ENCODE measurements at places on chromosomes 5 and 9. TPM values are rescaled to one million over a fixed set of nuclear protein-coding genes. Genes with fewer than 3 reads are reported as not detected.

CERCAM gene
- not detected for polyA plus RNA-seq

ZFR gene
- polyA plus RNA-seq, result 79.2 TPM

- DNase-seq, result no peak
- H3K4me3 ChIP-seq, result no peak overlapping the region
- H3K27ac ChIP-seq, result no peak overlapping the region
- H3K36me3 ChIP-seq, result no peaks in the 10 kb centered on the region
Measured at GRCh38 chr5:140358738-140359310, 1.2 kb upstream of the SLC4A9 start.

DNA sequence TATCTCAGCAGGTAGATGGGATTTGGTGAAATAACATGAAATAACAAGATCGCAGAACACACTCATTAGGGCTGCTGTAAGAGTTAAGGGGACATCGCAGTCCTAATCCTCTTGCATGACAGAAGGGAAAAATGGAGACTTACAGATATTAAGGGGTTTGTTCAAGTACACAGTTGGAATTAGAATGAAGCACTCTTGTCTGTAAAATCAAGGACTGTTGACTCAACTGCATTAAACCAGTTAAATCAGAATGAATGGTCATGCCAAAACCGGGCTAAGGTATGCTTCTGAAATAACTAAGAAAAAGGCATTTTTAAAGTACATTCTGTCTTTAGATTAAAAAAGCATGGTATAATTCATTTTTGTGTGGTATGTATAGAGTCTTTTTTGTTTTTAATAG, 95.9 kb downstream of the FBXL7 start:
- H3K36me3 ChIP-seq, result no peaks in the 10 kb centered on the region
- H3K27me3 ChIP-seq, result no peaks in the 10 kb centered on the region
- H3K4me3 ChIP-seq, result no peak overlapping the region
- no peak overlapping the region for H3K27ac ChIP-seq
- no peaks in the 10 kb centered on the region for H3K4me1 ChIP-seq

GRCh38 chr9:105971986-105972385, 277.6 kb downstream of the TMEM38B start:
- DNase-seq, result no peak
- H3K4me1 ChIP-seq, result no peaks in the 10 kb centered on the region
- no peak overlapping the region for H3K27ac ChIP-seq
- H3K4me3 ChIP-seq, result no peak overlapping the region
